Stimulated activated CD8-positive, alpha-beta memory T cell treated with anti-CD3 and anti-CD28 coated beads, Interleukin-2, amount 100 ng/mL, for 48 hours (primary cell): ENCODE measurements at places on chromosomes 3 and 15.

DNA sequence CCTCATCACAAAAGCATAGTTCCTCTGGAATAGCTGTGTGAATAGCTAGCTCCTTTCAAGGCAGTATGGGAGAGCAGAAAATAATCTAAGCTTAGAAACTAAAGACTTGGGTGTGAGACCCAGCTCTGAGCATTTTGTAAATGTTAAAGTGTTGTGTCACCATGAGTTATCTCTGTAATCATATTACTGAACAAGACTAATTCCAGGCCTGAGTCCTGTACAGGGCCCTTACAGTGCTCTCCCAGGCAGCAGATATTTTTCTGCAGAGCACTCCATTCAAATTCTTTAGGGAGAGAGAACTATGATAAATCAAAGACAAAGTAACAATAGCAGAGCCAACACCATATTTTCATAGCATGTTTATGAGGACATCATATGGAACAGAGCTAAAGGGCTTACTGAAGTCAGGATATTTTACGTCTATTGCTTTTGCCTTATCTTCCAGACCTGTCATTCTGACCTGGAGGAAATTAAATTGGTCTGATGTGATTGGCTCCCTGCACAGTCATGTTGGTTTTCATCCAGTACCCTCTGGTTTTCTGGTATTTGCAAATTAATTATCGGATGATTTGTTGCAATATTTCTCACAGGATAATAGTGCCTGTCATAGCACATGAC, 172.6 kb upstream of the PPP2R3A start:
- no peak for DNase-seq

DNA sequence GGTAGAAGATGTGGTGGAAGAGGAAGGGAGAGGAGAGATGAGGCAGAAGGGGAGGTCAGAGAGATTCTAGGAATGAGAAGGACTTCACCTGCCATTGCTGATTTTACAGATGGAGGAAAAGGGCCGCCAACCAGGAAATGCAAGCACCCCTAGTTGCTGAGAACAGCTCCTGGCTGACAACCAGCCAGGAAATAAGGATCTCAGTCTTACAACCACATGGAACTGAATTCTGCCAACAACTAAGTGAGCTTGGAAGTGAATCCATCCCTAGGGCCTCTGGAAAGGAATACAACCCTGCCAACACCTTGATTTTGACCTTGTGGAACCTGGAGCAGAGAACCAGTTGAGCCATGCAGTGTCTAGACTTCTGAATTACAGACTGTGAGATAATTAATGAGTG, 86.6 kb downstream of the EDEM1 start:
- no peak for DNase-seq

DNA sequence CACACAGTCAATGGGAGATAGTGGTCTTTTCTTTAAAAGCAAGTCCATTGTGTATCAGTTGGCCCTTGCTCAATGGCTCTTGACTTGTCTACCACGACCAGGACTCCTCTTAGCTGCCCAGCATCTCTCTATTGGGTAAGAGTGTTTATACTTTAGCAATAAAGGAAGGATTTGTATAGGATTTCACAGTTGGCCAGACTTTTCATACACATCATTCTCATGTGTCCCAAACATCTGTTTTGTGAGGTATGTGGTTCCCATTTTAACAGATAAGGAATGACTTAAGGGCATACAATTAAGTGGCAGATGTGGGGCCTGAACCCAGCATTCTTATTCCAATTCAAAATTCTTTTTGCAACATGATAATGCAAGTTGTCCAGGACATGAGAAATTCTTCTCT, 191.5 kb downstream of the CHST2 start:
- no peak for DNase-seq

- no peak for DNase-seq
Observed at GRCh38 chr3:45691842-45692241, 2.6 kb downstream of the SACM1L start.

DNA sequence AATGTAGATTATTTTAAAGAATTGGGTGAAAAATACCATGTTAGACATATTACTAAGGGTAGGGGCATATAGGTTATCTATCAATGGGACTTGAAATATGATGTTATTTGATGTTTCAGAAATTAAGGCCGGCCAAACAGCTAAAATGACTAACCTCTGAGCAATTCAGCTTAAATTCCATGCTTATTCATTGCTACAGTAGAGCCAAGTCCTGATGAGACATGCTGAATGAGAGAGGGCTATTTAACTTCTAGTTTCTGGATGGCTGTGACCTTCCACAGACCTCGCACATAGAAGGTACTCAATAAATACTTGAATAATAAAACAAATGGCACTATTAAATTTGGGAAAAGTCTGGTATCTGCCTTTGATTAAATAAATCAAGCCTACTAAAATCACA, 175.6 kb upstream of the WNT5A start:
- no peak for DNase-seq

DNA sequence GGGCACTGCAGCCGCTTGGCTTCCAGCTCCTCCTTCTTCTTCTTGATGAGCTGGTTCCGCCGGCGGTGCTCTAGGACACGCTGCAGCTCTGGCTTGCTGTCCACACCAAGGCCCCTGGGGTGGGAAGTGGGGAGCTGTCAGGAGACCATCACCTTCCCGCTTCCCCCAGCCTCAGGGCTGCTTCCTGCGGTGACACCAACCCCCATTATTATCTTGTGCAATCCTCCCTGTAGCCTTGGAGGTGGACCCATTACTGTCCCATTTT, 10.0 kb downstream of the FAM107A start:
- no peak for DNase-seq

- no peak for DNase-seq
Observed at GRCh38 chr3:193229851-193230420, 11.1 kb upstream of the PLAAT1 start.

GRCh38 chr15:91561371-91562100, 292.0 kb upstream of the SLCO3A1 start:
- DNase-seq: no peak

- no peak for DNase-seq
Observed at GRCh38 chr3:105647047-105647446, 221.8 kb downstream of the CBLB start.

- DNase-seq: no peak
Observed at GRCh38 chr3:32262201-32262600, 23.7 kb downstream of the CMTM8 start.

DNA sequence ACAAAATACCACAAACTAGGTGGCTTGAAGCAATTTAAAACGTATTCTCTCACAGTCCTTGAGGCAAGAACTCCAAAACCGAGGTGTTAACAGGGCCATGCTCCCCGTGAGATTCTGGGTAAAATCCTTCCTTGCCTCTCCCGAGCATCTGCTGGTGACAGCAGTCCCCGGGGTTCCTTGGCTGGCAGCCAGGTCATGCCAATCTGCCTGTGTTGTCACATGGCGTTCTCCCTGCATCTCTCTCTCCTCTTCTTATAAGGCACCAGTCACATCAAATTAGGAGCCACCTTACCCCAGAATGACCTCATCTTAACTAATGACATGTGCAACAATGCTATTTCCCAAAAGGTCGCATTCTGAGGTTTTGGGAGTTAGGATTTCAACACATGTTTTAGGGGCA, 26.3 kb upstream of the LRRN1 start:
- DNase-seq: no peak

- DNase-seq: no peak
Observed at GRCh38 chr3:11606865-11607440, 36.8 kb downstream of the VGLL4 start.

GRCh38 chr3:118863731-118864322, 170.8 kb downstream of the IGSF11 start:
- DNase-seq: no peak

DNA sequence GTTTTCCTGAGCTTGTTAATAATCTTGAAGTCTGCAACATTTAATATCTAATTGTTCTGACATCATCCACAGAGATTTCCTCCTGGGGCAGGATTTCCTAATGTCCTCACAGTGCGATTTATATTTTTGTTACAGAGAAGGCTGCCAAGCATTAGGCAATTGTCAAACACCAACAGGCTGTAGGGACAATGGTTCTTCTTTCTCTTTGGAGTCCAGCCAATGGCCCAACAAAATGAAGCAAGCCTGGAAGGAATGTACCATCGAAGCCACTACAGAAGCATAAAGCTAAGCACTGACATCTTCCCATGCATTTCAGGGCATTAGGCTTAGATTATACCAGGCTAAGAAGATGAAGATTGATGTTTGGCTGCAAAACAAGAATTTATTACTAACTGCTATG, 173.0 kb upstream of the FRMD4B start:
- no peak for DNase-seq

GRCh38 chr15:85759376-85759775, 35.3 kb downstream of the KLHL25 start:
- no peak for DNase-seq

GRCh38 chr3:141851411-141851810, 25.0 kb upstream of the ATP1B3 start:
- DNase-seq: no peak

DNA sequence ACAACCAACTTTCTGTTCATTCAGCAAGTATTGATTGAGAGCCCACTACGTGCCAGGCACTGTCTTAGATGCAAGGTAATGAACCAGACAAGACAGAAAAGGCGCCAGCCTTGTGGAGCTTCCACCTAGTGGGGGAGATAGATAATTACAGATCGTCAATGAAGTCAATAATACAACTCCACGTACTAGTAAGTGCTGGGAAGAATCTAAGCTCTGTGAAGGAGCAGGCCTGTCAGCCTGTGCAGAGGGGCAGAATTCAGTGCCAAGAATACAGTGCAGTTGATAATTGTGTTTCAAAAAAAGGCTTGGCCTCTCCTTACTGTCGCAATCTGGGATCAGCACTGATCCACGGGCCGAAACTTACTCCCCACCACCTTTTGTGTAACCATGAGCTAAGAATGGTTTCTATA, 186.3 kb downstream of the FEZF2 start:
- DNase-seq: no peak

DNA sequence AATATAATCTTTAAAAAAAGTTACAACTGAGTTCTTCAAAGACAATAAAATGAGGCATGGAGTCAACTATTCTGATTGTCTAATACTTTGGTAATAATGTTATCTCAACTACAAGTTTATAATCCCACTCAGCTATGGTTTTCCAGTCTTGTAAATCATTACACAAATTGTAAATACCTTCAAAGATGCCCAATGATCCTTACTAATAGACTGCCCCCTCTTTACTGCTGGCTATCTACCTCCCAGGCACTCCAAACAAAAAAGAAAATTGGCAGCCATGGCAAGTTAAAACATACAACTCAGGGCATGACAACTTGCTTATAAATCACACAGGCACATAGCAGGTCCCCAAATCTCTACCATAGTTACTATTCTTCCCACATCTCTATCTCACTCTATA, 58.5 kb downstream of the ZNF280D start:
- no peak for DNase-seq

- DNase-seq: peak; percentile 41
Observed at GRCh38 chr3:58167431-58168351, 43.1 kb downstream of the DNASE1L3 start.

DNA sequence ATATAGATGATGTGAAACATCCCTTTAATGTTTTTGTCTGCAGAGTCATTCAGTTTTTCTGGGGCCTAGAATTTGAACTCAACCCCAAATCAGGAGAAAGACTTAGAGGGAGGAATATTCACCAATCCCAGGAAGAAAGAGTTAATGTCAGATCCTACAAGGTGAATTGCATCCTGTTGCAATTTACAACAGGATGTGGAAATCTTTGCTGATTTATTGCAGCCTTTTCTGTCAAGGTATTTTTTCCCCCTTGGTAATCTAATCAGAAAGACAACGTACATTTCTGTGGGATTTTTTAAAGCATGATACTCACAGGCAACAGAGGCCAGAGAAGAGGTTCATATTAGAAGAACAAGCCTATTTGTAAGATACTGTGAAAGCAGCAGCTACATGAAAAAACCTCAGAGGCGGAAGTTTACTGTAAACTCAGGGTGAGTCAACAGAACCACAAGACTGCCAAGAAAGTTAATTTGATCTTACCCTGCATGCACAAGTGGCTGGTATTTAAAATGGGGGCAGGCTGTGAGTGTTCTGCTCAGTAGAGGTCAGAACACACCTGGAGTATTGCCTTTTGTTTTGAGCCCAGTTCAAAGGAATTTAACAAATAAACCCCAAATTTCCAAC, 531.9 kb downstream of the AGBL1 start:
- DNase-seq: no peak

DNA sequence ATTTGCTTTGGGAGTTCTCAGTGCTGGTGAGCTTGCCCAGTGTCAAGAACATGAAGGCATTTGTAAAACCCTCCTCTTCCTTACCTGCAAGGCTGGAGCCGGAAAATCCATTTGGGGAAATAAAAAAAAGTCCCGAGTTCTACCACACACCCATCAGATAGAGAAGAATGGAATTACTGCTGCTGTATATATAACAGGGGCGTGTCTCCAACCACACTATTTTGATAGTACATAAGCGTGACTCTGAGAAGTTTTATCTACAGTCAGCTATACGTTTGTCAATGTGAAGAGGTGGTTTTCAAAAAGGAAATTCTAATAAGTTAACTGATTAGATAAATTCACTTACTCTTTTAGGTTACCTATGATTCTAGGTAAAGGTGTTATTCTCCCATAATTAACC, 1.3 kb upstream of the CPA3 start:
- no peak for DNase-seq

DNA sequence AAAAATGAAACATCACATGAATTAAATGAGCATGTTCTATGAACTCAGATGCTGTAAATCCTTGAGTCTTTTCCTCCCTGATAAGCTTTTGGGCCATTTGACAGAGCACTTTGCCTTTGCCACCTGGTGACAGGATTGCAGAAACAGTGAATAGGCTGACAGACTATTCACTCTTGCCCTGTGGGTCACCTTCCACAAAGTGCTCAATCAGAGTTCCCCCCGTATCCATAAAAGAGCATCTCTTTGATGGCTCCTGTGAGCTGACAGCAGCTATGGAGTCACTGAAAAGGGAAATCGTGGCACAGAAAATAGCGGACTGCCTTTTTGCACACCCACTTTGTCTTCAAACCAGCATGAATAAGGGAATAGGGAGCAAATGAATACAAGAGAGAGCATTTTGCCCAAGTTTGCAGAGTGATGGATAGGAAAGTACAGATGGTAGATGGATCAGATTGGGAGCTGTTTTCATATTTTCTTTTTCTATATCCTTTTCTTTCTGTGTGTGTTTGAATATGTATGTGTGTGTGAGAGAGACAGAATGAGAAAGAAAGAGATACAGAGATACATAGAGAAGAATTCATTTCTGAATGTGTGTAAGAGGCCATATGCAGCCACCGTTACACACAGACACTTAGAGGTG, 37.8 kb upstream of the GOLM2 start:
- no peak for DNase-seq

- no peak for DNase-seq
Observed at GRCh38 chr15:45205192-45205591, 17.4 kb upstream of the SHF start.

DNA sequence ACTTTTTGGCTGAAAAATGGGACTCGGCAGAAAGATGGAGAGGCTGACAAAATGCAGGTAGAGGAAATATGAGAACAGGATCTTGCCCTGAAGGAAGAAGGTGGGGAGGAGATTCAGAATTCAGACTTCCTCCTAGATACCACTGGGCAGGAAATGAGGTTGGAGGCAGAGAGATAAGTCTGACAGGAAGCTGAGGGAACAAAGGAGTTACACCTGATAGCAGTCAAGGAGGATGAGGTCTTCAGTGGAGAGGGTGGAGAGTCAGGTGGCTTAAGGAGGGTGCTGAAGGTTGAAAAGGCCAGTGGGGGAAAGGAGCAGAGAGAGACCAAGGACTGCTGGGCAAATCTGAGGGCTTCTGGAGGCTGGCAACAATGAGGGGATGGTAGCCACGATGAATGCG, 56.8 kb downstream of the CCR4 start:
- DNase-seq: no peak
